Activated CD8-positive, alpha-beta memory T cell treated with anti-CD3 and anti-CD28 coated beads for 48 hours (primary cell): ENCODE measurements at places on chromosomes 3 and 15.

DNA sequence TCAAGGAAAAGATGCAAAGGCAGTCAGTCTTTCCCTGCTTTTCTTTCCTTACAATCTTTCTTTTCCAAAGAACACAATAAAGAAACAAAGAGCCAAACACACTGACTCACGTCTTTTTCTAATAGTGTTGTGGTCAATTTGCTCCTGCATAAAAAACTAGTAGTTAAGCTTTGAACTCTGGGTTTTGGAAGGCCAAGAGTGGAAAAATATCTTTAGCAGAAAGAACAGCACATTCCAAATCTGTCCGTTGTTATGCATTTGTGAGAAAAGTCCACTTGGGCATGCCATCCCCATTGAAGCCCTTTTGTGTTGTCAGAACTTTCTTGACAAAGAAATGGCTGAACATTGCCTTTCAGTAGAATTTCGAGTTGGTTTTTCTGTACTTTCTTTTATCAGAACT is 18.2 kb downstream of the COL8A1 start:
- DNase-seq = no peak

- DNase-seq = no peak
These were observed 102.4 kb downstream of the MYLK start for GRCh38 chr3:123781571-123782275.

DNA sequence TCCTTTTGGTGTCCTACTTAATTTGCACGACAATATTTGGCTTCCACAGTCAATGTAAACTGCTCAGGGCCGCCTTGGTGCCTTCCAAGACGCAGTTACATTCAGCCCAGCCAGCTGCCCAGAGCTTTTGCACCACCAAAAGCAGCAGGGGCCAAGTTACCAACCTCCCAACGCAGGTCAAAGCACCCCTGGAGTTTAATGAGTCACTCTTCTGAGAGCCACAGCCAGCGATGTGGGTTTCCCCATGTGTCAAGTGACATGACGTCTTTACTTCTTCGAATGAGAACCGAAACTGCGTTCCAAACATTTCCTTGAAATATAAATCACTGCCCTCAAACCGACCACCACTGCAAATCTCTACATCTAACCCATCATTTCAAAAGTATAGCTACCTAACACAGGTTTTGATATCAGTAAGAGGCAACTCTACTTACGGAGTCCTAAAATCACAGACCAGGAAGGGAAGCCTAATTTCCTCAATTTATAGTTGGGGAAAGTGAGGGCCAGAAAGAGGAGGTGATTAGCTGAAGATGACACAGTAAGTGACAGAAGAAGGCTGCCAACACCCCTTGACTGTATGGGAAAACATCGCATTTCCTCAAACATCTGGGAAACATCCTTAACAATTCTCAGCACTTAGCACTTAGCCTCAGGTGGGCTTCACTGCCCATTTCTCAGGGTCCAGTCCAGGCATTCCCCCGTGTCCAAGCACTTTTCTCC is 24.5 kb downstream of the MB21D2 start:
- DNase-seq = peak; percentile 30

DNA sequence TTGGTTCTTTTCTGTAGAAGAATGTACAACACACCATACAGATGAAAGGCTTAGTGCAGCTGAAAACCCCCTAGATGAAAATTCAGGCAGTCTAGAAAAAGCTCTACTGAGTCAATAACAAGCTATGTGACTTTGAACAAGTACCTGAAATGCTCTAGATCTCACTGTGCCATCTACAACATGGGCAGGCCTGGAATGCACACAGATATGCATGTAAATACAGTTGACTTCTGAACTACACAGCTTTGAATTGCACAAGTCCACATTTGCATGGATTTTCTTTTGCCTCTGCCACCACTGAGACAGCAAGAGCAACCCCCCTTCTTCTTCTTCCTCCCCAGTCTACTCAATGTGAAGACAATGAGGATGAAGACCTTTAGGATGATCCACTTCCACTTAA is 98.4 kb downstream of the CNTN3 start:
- DNase-seq = no peak

- no peak for DNase-seq
These were observed 130.3 kb downstream of the GHSR start for GRCh38 chr3:172317984-172318383.

- DNase-seq = no peak
These were observed 29.7 kb upstream of the KLF13 start for GRCh38 chr15:31296646-31297574.

DNA sequence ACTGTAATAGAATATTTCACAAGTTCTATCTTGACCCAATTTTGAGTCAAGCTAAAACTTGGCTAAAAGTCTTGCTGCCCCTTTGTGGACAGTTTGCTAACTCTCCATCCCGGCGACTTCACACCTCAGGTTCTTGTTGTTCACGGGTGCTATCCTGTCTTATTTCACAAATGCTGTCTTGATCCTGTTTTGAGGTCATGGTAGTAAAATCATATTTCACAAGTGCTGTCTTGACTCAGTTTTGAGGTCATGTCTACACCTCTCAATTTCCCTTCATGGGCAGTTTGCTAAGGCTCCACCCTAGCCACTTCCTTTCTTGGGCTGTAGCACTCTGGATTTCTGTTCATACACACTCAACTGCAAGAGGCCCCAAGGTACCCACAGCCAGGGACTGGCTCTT is 45.0 kb upstream of the GK5 start:
- no peak for DNase-seq

DNA sequence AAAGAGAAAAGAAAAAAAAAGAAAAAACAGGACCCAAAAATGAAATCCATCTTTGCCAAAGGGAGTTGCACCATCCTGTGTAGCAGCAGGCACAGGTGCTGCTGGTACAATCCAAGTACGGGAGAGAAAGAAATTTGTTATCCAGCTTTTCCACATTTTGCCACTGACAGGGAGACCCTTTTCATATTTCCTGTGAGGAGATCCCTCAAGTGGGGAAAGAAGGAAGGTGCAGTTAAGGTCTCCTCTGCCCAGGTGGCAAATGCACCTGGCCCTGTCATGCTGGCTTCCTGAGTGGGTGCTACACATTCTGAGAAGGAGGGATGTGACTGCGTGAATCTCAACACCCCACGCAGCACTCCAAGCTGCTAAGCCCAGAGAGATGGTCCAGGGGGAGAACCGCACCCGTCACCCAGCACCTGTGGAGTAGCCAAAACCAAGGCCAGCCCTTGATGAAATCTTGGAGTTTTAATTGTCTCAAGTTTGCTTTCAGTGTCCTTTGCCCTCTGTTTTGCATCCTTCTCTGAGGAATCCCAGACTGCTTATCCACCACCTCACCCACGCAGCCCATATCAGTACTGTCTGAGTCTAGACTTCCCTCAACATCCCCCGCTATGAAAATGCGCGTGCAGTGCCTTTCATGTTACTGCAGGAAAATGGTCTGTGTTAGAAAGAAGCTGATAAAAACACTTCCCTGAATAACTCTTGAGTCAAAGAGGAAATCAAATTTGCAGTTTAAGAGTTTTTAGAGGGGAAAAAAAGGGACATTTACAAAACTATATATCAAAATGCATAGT is 141.9 kb upstream of the THBS1 start:
- no peak for DNase-seq

DNA sequence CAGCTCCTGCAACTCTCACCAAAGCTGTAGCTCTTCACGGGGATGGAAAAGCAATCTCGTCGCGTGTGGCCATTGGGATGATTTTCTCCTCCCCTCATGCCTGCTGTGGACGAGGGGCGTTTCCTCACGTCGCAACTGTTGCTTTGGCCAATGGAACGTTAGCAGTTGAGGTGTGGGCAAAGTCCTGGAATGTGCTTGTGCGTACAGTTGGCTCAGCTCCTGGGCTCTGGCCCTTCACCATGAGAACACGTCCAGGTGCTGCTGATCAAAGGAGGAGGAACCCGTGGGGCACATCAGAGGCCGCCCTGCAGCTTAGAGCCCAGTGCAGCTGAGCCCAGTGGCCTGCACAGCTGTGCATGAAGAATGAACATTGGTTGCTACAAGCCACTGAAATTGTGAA is 186.1 kb downstream of the TJP1 start:
- DNase-seq = no peak

DNA sequence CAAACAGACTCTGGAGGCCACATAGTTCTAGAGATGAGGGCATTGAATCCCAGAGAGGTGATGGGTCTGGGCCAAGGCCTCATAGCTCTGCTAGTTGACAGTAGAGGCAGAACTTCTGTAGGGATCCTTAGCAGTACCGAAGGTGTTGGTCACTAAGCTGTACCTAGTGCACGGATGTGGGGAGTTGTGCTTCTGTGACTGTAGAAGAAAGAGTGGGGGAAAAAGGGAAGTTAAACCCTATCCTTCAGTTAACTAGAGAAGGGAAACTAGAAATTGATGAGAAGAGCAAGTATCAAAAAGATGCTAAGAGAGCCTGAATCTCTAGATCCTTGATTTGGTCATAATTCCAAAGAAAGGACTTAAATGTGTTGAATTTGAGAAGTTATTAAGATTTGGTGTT is 186.7 kb downstream of the NFKBIZ start:
- DNase-seq = no peak

GRCh38 chr3:192986379-192986778 is 68.7 kb upstream of the MB21D2 start:
- no peak for DNase-seq

DNA sequence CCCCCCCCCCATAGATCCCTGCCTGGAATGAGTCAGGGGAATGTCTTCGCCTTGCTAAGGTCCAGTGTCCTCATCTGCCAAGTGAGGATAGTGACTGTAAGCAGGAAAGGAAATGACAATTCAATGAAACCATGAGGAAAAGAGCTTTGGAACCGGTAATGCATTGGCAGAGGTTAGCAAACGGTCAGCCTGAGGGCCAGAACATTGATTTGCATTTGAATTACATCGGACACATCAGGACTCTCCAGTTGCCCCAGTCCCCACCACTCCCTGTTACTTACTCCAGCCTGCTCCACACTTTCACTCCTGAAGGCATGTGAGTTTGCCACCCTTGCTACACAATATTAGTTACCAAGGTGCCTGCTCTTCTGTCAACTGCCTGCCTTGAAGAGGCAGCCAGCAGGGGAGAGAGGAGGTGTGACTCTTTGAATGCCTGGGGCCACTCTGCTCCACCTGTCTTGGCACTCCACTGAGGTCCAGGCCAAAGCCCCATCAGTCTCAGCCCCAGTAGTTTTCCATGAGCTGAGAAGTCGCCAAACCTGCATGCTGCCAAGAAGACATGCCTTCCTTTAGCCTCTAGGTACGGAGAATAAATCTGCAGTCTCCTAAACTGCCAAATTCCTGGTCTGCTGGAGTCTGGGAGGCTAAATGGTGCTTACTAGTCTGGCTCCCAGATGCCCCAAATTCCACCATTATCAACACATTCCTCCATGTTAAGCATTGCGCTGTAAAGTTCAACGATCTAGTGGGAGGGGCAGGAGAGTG is 191.7 kb upstream of the TLE3 start:
- no peak for DNase-seq

DNA sequence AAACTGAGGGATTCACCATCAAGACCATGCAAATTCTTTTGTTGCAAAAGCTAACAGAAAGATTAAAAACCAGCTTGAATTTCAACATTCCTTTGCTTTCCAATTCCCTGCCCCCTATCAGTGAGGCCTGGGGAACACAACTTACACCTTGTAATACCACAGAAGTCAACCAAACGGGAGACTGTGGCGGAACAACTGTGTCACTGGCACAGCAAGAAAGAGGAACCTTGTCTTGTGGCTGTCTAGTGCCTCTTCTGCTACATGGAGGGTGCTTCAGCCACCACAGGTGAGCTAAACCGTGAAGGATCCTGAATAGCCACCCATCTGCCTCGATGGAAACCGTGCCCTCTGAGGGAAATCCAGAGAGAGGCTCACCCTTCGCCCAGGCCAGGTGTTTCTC is 11.4 kb downstream of the CCDC12 start:
- DNase-seq = no peak

DNA sequence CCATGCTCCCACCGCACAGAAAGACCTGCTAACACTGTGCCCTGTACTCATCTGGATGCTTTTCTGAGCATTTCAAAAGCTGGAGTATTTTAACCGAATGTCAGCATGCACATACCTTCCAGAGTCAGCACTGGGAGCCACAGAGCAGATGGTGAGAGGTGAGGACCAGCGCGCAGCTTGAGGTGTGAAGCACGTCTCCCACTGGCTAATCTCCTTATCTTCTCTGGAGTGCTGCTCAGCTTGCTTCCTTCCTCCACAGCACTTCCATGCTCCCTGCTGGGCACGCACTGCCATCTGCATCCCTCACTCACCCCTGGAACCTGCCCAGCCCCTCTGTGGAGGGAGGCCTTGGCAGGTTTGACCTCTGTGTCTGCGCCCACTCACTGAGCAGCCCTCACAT is at the start of gene GNB5:
GNB5 (minus strand) TSS at position 186 of the 400 bp plus-strand sequence. CDS start 6,716 bp downstream, outside the sequence.
- DNase-seq = no peak

- DNase-seq = no peak
These were observed 13.7 kb upstream of the HEG1 start for GRCh38 chr3:125069452-125069851.

DNA sequence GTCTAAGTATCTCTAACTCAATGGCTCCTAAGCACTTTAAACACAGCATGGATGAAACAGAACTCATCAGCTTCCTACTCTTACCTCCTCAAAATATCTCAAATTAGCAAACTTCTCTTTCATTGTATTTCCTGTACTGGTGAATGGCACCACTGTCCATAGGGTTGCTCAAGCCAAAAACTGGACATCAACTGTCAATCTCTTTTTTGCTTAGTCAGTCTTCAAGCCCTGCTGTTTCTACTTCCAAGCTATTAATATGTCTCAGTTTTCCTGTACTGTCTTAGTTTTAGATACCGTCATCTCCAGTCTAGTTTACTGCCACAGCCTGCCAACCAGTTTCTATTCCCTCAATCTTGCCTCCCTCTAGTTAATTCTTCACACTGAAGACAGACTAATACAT is 48.3 kb upstream of the KPNA4 start:
- DNase-seq = no peak

- DNase-seq = no peak
These were observed 332.5 kb downstream of the CACNA2D3 start for GRCh38 chr3:54454806-54455205.

GRCh38 chr3:126696701-126697267 is 7.3 kb upstream of the CHCHD6 start:
- no peak for DNase-seq

- DNase-seq = no peak
These were observed 234.4 kb downstream of the XXYLT1 start for GRCh38 chr3:195036574-195036973.

- no peak for DNase-seq
These were observed 3.4 kb downstream of the SCN5A start for GRCh38 chr3:38646062-38646461.

GRCh38 chr3:55988905-55989304 is 479.4 kb downstream of the ERC2 start:
- DNase-seq = no peak

DNA sequence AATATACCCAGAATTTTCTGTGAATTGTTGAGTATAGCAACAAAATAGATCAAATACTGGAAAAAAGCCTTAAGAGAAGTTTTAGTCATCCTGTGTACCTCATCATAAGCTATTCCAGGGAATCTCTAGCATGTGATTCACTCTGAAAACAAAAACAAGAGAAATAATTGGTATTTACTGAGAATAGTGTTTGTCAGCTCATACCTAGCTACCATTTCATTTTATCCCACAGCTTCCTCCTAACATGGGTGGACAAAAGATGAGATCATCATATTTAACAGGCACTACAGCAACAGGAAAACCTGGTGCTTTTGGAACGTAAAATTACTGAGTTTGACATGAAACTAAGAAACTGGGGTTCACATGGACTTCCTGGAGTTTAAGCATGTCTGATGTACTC is 753.5 kb upstream of the NECTIN3 start:
- no peak for DNase-seq

GRCh38 chr3:13539671-13540070 is 9.3 kb upstream of the FBLN2 start:
- DNase-seq = no peak

- no peak for DNase-seq
These were observed 1030.5 kb downstream of the FHIT start for GRCh38 chr3:60220768-60221167.
